ENCODE measurements at places on chromosomes 1 and 21.

DNA sequence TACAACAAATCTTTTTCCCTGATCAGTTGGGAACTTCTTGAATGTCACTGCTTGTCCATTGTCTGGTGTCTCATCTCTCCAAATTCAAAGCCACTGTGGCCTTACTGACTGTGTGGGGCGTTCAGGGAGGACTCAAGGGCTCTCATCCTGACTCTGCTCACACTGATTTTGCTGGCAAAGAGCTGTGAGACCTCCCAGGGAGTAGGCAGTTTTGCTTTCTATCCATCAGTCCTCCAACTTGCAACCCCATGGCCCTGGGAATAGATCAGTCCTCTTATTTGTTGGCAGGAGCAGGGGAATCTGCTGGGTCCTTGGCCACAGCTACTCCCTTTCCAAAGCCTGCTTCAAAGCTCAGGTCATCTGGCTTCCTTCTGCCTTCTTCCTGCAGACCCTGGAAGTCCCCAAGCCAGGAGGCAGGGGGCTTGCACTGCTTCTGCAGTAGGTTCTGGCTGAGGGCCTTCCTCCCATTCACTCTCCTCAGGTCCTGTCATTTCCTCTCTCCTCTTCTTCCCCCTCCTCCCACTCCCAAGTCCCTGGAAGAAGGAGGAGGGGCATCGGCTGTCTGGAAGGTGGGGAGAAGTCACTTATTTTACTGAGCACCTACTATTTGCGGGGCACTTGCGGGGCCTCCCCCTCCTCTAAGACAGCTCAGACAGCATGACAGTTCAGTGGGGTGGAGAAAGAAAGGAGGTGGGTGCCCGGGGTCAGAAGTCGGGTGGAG lies 876 bp upstream of the NAV1 start:
- DNase-seq: no peak

DNA sequence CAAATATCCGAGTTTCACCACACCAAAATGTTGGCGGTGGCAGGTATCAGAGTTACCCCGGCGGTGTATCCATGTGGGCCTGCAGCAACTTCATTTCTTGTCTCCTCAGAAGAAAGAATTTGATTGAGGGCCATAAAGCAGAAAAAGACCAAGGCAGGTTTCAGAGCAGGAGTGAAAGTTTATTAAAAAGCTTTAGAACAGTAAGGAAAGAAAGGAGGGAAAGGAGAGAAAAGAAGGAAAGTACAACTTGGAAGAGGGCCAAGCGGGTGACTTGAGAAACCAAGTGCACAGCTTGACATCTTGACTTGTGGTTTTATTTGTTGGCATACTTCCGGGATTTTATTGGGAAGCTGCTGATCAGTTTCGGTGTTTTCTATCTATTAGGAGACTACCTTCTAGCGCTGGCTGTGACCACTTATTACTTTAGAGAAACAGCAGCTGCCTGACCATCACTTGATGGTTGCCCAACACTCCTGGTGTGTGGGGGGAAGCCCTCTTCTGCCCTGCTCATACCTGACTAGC lies 75.5 kb upstream of the RAB3GAP2 start:
- no peak for DNase-seq

- peak; percentile 46 for DNase-seq
Measured at GRCh38 chr1:203556047-203556851, 62.3 kb downstream of the OPTC start.

- DNase-seq: no peak
Measured at GRCh38 chr1:109365642-109366204, 32.0 kb downstream of the SORT1 start.

Data from iris pigment epithelial cell (primary cell).